ENCODE measurements at places on chromosomes 6 and 20. TPM values are rescaled to one million over a fixed set of nuclear protein-coding genes. Genes with fewer than 3 reads are reported as not detected.

GRCh38 chr6:10413850-10414738 is 780 bp downstream of the TFAP2A start:
- DNase-seq: no peak

DNA sequence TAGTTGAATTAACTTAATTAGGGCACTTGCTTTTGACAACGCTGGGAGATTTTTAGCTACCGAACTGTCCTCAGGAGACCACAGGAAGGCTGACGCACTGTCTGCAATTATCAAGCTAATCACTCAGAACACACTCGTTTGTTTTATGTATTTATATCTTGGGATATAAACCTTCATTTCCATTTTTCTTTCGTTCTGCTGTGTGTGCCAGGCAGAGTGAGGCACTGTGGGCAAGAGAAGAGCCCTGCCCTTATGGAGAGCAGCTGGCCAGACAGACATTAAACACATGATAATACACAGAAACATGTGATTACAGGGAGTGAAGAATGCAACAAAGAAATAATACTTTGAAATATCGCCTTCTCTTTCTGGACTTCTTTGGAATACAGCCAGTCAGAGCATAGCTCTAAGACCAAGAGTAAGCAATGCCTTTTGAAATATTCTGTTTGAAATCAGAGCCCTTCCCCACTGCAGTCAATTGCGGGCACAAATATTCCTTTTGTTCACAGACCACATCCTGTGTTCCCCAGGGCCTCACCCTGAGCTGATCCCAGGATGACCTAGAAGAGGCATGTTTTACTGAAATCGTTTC is 96.8 kb downstream of the ANKRD60 start:
- DNase-seq: no peak

- no peak for DNase-seq
These were observed 39.0 kb downstream of the SLC23A2 start for GRCh38 chr20:4962241-4962855.

Gene ENPP1
- total RNA-seq: 0.41 TPM

DNA sequence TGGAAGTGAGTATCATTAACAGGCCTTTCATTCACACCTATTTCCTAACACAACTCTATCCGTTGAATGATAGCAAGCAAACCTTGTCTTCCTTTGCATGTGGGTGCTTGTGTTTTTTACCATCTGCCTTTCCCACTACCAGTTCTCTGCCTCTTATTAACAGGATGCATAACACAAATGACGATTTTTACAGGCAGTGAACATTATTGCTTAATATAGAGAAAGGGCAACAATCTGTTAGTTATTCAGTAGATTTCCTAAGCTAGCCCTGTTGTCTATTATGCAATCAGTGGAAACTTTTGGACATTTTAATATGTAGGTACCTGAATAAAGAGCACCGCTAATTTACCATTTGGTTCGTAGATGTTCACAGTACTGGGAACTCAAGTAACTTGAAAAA is 348.8 kb upstream of the PLCB4 start:
- no peak for DNase-seq

- DNase-seq: no peak
These were observed 97.3 kb upstream of the OPRM1 start for GRCh38 chr6:153941768-153942167.

Gene TSPO2
- 0.82 TPM for total RNA-seq

GRCh38 chr6:150293019-150293418 is 75.8 kb upstream of the IYD start:
- no peak for DNase-seq

GRCh38 chr6:64238071-64238470 is 602.5 kb downstream of the PHF3 start:
- no peak for DNase-seq

Gene PRDM1
- 1.6 TPM for total RNA-seq

DNA sequence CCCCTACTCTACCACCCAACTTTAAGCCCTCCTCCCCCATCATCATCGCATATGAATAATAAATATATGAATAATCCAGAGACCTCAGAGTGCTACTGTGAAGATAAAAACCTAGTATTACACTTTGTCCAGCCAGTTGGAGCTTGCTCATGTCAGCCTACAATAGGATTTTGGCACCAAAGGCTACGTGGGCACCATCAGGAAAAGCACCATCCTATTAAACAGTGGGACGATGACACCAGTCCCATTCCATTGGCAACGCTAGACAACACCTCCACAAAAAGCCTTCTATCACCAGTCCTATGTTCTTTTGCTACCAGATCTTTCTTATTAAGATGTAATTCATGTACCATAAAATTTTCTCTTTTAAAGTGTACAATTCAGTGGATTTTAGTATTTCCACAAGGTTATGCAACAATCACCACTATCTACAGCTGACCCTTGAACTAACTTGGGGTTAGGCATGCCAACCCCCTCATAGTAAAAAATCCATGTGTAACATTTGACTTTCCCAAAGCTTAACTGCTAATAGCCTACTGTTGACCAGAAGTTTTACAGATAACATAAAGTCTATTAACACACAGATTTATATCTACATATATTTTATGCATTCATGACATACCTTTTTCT is 41.1 kb downstream of the CNKSR3 start:
- no peak for DNase-seq

Gene FILIP1
- total RNA-seq: 2.9 TPM

Gene DSE
- total RNA-seq: 20.4 TPM

DNA sequence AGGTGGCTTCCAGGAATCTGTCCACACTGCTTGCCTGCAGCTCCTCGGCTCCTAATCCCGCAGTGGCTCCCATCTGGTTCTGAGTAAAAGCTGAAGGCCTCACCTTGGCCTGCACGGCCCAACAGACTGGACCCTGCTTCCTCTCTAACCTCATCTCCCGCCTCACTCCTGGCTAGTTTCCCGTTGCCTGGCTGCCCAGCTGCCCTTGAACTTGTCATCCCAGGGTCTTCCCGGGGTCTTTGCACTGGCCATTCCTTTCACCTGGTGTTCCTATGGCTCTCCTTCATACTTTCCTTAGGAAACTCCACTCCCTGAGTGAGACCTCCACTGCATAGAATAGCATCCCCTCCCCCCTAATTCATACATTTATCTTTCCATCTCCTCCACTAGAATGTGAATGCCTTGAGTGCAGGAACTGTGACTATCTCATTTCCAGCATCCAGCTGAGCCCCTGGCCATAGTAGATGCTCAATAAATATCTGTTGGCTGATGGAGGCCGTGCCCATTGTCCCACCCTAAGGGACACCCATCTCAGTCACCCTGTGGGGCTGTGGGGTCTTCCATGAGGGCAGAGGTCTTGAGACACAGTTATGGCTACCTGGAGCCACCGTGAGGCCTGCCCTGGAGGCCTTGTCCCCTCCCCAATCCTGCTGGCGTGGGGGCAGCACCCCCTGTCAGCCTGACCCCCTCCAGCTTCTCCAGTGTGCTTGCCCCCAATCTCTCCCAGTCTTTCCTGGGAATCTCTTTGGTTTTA is 9.1 kb upstream of the SIRPA start:
- DNase-seq: no peak

All from frontal cortex (tissue), 4 donors.